ENCODE measurements at places on chromosomes 3 and 15. TPM values are rescaled to one million over a fixed set of nuclear protein-coding genes. Genes with fewer than 3 reads are reported as not detected.
A peak's percentile ranks its signal among the peaks of the same experiment; 100 is the strongest.

Gene ACTC1
- not detected for total RNA-seq

GRCh38 chr3:46867550-46867898 is 4.3 kb upstream of the MYL3 start:
- DNase-seq, result peak; percentile 65
- no peak overlapping the region for H3K4me3 ChIP-seq
- no peaks in the 10 kb centered on the region for H3K4me1 ChIP-seq
- peak overlapping the region; percentile 20 for H3K27ac ChIP-seq
- no peaks in the 10 kb centered on the region for H3K36me3 ChIP-seq

DNA sequence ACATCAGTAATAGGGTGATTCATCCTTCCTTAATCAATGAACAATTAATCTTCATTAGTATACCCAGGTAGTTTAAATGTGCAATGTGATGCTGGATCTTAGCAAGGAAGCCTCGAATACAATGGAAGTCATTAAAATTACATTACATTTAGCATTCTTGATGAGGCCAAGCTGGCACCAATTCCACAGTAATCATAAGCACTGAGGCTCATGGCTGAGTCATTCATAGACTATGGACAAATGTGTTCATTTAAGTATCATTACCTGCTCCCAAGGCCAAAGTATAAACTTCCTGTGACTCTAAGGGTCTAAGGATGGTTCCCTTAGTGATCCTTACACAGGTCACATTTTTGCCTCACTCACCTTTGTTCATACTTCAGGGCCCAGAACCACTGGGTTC is 266.4 kb upstream of the CDIN1 start:
- H3K27me3 ChIP-seq, result no peaks in the 10 kb centered on the region
- no peaks in the 10 kb centered on the region for H3K36me3 ChIP-seq
- H3K4me1 ChIP-seq, result no peaks in the 10 kb centered on the region
- H3K4me3 ChIP-seq, result no peak overlapping the region

- H3K27me3 ChIP-seq, result no peaks in the 10 kb centered on the region
- no peak overlapping the region for H3K27ac ChIP-seq
- DNase-seq, result no peak
- no peaks in the 10 kb centered on the region for H3K36me3 ChIP-seq
Measured at GRCh38 chr3:87568331-87568730, 291.9 kb upstream of the POU1F1 start.

- H3K4me1 ChIP-seq, result no peaks in the 10 kb centered on the region
- no peak for DNase-seq
- H3K27ac ChIP-seq, result no peak overlapping the region
- H3K4me3 ChIP-seq, result no peak overlapping the region
Measured at GRCh38 chr15:82536409-82537350, 3.6 kb downstream of the RPS17 start.

DNA sequence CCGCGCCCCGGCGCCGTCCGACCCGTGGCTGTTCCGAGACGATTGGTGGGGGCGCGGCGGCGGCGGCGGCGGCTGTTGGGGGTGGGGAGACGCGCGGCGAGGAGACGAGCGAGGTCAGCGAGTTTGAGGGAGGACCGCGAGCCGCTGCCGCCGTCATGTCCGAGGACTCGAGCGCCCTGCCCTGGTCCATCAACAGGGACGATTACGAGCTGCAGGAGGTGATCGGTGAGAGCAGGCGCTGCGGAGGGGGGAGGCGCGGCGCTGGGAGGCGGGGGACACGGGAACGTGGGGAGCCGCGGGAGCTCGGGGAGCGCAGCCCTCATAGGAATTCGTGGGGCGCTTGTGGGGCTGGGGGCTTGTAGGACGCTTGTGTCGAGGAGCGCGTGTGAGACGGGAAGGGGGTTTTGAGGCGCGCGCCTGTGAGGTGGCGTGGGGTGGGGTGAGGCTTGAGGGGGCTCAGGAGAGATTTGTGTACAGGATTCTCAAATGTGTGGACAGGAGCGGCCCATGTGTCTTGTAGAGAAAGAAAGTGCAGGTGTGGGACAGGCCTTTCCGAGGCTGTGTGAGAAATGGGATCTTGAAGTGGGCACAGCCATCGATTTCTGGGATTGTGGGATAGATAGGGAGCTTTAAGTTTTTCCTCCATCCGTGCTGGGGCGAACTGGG is 518 bp downstream of the OXSR1 start:
- no peaks in the 10 kb centered on the region for H3K27me3 ChIP-seq
- no peaks in the 10 kb centered on the region for H3K36me3 ChIP-seq
- no peaks in the 10 kb centered on the region for H3K4me1 ChIP-seq

Gene IL12A
- not detected for total RNA-seq

DNA sequence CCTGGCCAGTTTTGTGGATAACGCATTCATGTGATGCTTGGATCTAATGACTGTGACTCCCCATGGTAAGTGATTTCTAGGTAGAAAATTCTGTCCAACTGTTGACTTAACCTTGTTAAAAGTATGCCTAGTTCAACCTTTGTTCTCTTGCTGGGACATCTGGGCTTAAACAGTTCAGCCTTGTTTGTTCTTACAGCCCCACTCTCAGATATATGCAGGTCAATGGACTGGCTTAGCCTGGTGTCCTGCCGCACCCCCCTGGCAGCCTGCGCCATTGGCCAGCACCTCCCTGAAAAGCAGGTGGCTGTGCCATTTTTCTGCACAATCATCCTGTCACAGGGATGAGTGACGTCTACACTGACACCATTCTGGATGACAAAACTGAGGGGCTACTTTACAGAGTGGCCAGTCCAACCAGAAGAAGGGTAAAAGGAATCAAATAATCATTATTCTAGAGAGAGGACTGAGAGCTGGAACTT is 244.7 kb upstream of the ONECUT1 start:
- no peaks in the 10 kb centered on the region for H3K27me3 ChIP-seq
- H3K36me3 ChIP-seq, result no peaks in the 10 kb centered on the region
- no peaks in the 10 kb centered on the region for H3K4me1 ChIP-seq
- no peak overlapping the region for H3K4me3 ChIP-seq
- H3K27ac ChIP-seq, result no peak overlapping the region

Gene SOX14
- not detected for total RNA-seq

GRCh38 chr15:45114076-45114750 is at the start of the genes DUOX2 and DUOXA2:
Gene DUOX2, minus strand, starts transcription at chr15:45114172. Its CDS starts 761 bp downstream, at chr15:45113411.
Gene DUOXA2, plus strand, starts transcription at chr15:45114326. Its CDS starts 280 bp downstream, at chr15:45114606.
- DNase-seq, result no peak
- H3K4me1 ChIP-seq, result no peaks in the 10 kb centered on the region
- H3K27me3 ChIP-seq, result peaks cover 49% of the 10 kb centered on the region
- no peaks in the 10 kb centered on the region for H3K36me3 ChIP-seq

- H3K4me1 ChIP-seq, result peaks cover 15% of the 10 kb centered on the region
- no peaks in the 10 kb centered on the region for H3K36me3 ChIP-seq
- no peak overlapping the region for H3K4me3 ChIP-seq
- H3K27me3 ChIP-seq, result no peaks in the 10 kb centered on the region
- H3K27ac ChIP-seq, result peak overlapping the region; percentile 57
Measured at GRCh38 chr15:77186594-77187011, 115.7 kb upstream of the TSPAN3 start.

DNA sequence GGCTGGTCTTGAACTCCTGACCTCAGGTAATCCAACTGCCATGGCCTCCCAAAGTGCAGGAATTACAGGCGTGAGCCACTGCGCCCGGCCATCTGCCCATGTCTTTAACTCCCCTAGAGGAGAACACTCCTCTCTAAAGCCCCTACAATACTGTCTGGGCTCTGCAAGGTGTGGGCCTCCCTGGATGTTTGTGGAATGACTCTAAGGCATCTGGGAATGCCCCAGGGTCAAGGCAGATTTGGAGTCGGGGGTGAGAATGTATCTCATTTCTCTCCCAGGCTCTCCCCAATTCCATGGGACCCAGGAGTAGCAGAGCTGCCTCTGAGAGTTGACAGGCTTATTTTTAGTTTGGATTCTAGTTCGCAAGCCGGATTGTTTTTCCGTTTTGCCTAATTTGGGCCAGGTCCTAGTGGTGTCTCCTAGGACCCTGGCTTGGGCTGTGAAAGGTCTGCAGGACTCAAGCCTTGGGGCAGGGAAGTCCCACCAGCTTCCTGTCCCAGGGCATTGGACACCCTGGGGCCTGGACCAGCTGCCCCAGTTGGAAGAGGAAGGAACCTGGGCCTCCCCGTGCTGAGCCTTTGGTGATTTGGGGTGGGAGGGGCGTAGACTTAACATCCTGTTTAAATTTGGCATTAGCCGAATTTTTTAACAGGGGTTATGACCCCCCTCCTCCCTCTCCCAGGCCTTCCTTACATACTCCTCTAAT is 53.5 kb downstream of the MAGEF1 start:
- no peaks in the 10 kb centered on the region for H3K27me3 ChIP-seq
- H3K36me3 ChIP-seq, result no peaks in the 10 kb centered on the region
- no peak for DNase-seq
- H3K27ac ChIP-seq, result no peak overlapping the region

Gene CLDN16
- total RNA-seq, result not detected

Gene TRNT1
- 28.2 TPM for total RNA-seq

Gene CKMT1B
- 134 TPM for total RNA-seq

- no peaks in the 10 kb centered on the region for H3K36me3 ChIP-seq
- peak overlapping the region; percentile 21 for H3K4me3 ChIP-seq
- peak; percentile 35 for DNase-seq
- H3K4me1 ChIP-seq, result peaks cover 9% of the 10 kb centered on the region
- no peak overlapping the region for H3K27ac ChIP-seq
- H3K27me3 ChIP-seq, result no peaks in the 10 kb centered on the region
Measured at GRCh38 chr3:187318819-187319616, 27.5 kb upstream of the MASP1 start.

DNA sequence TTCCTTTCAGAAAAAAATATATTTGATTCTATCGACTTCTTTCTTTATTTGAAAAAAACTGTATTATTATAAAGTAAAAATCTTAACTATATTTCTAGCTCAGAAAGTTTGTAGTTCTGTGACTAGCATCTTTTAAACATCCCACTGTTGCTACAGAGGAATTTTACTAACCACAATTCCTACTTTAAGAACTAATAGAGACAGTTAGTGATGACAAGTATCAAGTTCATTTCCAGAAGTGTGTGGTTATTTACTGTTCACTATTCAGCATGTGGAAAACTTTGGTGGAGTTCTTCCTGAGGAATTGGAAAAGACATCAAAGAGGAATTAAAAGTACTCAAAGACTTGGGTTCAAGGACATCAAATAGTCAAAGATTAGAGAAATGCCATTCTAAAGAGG is 524.1 kb upstream of the CBLB start:
- H3K27me3 ChIP-seq, result no peaks in the 10 kb centered on the region
- no peak overlapping the region for H3K4me3 ChIP-seq
- H3K27ac ChIP-seq, result no peak overlapping the region
- no peak for DNase-seq
- no peaks in the 10 kb centered on the region for H3K36me3 ChIP-seq

DNA sequence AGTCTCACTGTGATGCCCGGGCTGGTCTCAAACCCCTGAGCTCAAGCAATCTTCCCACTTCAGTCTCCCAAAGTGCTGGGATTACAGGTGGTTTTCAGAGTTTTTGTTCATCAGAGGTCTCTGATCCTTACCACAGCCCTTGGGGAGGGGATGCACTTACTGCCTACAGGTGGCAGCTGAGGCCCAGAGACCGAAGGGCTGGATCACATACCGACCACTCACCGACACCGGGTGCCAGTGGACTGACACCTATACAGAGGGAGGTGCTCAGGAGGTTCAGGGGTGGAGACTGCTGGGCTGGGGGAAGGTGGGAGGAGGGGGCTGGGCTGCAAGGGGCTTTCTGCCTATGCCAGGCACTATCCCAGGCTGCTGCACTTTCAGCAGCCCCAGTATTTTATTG is 19.5 kb downstream of the DUSP7 start:
- no peaks in the 10 kb centered on the region for H3K4me1 ChIP-seq
- H3K36me3 ChIP-seq, result no peaks in the 10 kb centered on the region
- H3K4me3 ChIP-seq, result no peak overlapping the region
- H3K27me3 ChIP-seq, result no peaks in the 10 kb centered on the region

- H3K27ac ChIP-seq, result no peak overlapping the region
- no peak for DNase-seq
- H3K27me3 ChIP-seq, result no peaks in the 10 kb centered on the region
- no peaks in the 10 kb centered on the region for H3K4me1 ChIP-seq
- H3K36me3 ChIP-seq, result no peaks in the 10 kb centered on the region
Measured at GRCh38 chr3:187550446-187550845, 119.7 kb downstream of the SST start.

Gene GUCA1C
- total RNA-seq, result not detected

- no peak overlapping the region for H3K4me3 ChIP-seq
- DNase-seq, result no peak
- H3K36me3 ChIP-seq, result no peaks in the 10 kb centered on the region
Measured at GRCh38 chr15:41408234-41408641, 5.9 kb upstream of the NDUFAF1 start.

DNA sequence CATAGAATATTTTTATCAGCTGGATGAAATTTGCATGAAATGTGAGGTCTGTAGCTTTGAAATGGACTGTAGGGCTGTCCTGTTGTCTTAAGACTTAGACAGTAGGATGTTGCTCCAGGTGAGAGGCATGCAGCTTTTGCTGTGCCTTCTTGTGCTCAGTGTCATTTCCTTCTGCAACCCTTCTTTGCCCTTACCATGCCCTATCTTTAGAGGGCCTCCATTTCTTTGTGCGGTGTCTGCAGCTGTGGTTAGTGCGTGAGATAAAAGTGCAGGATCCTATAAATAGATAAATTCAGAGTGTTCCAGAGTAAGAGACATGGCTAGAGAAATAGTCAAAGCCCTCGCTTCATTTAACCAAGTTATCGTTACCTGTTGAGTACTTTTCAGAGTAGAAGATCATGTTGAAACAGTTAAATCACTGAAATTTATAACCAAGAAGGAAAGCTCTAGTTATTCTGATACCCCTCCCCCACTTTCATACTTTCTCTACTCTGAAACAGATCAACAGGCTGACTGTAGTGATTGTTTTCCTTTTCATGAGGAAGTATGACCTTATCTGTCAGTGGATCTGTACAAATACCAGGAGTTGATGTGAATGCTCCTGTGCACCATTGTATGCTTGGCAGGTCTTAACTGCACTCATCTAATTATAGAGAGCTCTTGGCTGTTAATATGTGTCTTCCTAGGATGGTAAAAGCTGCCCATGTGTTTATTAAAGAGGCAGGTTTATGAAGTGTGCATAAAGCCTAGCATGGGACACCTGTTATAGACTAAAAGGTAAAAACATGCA is 18.2 kb downstream of the EIF3J start:
- H3K4me3 ChIP-seq, result no peak overlapping the region
- H3K4me1 ChIP-seq, result no peaks in the 10 kb centered on the region
- no peak overlapping the region for H3K27ac ChIP-seq
- no peaks in the 10 kb centered on the region for H3K27me3 ChIP-seq
- no peaks in the 10 kb centered on the region for H3K36me3 ChIP-seq

Gene CNTN3
- 9.4 TPM for total RNA-seq

- H3K27me3 ChIP-seq, result no peaks in the 10 kb centered on the region
- DNase-seq, result peak; percentile 85
- no peaks in the 10 kb centered on the region for H3K36me3 ChIP-seq
- peak overlapping the region; percentile 76 for H3K27ac ChIP-seq
Measured at GRCh38 chr3:179563271-179563783, 601 bp downstream of the ACTL6A start.

Gene IL20RB
- 1.7 TPM for total RNA-seq

DNA sequence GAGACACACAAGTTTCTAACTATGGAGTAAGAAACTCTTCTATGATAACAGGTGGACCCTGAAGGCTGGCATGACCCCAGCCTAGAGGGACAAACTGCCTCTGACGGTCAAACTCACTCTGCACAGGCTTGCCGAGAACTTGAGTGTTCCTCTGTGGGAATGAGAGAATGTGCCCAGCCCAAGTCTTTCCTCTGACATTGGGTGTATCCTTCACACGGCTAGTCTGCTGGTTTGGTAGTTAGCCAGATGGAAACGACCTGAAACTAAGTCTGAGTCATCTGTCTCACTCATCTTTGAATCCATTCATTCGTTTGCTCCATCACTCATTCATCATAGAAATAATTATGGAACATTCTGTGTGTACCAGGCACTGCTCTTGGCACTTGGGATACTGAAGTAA is 198.4 kb downstream of the ATP10A start:
- no peak for DNase-seq
- no peaks in the 10 kb centered on the region for H3K4me1 ChIP-seq
- H3K27ac ChIP-seq, result no peak overlapping the region
- no peaks in the 10 kb centered on the region for H3K36me3 ChIP-seq
- no peak overlapping the region for H3K4me3 ChIP-seq
- H3K27me3 ChIP-seq, result no peaks in the 10 kb centered on the region

GRCh38 chr3:63492464-63492863 is 160.0 kb upstream of the SNTN start:
- H3K36me3 ChIP-seq, result no peaks in the 10 kb centered on the region
- H3K27me3 ChIP-seq, result no peaks in the 10 kb centered on the region
- H3K27ac ChIP-seq, result no peak overlapping the region
